ENCODE measurements at places on chromosomes 7 and 10.

DNA sequence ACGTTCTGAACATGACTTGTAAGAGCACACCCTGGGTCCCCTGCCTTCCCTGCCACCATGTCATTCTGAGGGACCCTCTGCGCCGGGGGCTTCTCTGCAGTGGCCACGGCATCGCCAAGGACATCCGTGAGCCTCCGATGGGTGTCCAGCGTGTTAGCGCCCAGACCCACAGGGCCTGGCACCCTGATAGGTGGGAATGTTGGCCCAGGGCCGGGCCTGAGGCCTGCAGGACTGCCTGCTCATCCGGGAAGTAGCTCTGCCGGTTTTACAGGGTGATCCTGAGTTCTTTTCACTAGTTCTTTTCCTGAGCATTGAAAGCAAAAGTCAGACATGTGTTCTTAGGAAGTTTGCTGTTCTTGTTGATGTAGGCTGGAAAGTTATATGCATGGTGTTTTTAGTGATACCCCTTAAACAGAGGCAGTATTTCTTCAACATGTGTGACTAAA is 54.5 kb downstream of the WDR37 start:
- no peak for DNase-seq

- DNase-seq = no peak
Measured at GRCh38 chr7:106613848-106614560, 47.0 kb downstream of the CCDC71L start.

- no peak for DNase-seq
Measured at GRCh38 chr10:30500963-30501504, 67.0 kb downstream of the MAP3K8 start.

- DNase-seq = no peak
Measured at GRCh38 chr10:24306507-24306875, 97.6 kb downstream of the KIAA1217 start.

GRCh38 chr10:132862485-132863420 is 76.8 kb upstream of the NKX6-2 start:
- DNase-seq = no peak

DNA sequence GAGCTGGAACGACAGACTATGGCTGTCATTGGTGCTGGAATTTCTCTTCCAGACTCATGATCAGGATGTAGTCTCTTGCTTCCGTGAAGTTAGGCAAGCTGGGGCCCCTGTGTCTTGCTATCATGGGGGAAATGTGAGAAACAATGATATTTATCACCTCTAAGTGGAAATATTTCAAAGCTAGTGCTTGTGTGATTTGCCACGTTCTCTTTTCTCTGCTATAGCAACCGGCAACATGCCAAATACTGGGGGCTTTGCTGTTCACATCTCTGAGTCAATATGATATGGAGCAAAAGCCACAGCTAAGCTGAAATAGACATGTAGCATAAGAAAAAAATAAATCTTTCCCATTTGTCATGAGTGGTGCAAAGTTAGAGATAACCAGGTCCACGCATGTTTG is 668.2 kb upstream of the IGFBP3 start:
- DNase-seq = no peak

DNA sequence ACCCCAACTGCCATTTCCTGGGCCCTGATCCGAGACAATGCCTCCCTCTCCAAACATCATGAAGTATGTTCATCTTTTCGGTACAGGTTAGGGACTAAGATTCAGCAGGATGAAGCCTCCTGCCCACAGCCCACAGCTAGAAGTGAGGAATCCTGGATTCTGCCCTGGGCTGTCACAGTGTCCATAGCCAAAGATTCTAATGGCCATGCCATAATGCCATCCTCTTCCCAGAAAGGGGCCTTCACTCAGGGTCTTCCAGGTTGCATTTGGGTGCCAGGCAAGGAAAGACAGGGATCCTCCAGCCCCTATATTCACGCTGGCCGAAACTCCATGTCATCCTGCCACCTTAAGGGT is 15.7 kb upstream of the ZMIZ1 start:
- no peak for DNase-seq

DNA sequence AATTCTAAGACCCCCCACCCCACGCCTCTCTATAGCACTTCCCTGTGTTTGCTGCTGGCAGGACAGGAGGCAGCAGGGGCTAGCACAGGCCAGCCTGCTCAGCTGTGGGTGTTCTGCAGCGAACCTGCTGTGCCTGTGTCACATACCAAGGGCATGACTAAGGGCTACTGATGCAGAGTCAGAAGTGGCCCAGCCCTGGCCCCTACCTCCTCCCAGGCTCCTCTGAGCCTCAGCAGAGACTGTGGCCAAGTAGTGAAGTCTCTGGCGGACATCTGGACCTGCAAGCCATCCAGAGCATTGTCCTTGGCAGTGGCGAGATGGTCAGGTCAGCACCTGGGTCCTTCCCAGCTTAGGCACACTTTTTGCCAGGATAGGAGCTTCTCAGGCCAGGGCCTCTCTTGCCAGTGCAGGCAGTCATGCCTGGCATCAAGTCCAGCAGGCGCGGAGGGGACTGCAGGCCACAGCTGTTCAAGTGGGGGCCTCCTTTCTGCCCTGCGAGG is 116.3 kb upstream of the RET start:
- DNase-seq = peak; percentile 59

GRCh38 chr10:13690281-13690825 is 103.6 kb downstream of the PRPF18 start:
- DNase-seq = peak; percentile 95

- DNase-seq = no peak
Measured at GRCh38 chr10:132967540-132967939, 25.2 kb upstream of the CFAP46 start.

- no peak for DNase-seq
Measured at GRCh38 chr7:69193061-69193460, 405.2 kb upstream of the AUTS2 start.

GRCh38 chr7:142478479-142479220 is 220.8 kb upstream of the PRSS58 start:
- peak; percentile 46 for DNase-seq

- DNase-seq = no peak
Measured at GRCh38 chr10:15842556-15843169, 17.6 kb downstream of the MINDY3 start.

DNA sequence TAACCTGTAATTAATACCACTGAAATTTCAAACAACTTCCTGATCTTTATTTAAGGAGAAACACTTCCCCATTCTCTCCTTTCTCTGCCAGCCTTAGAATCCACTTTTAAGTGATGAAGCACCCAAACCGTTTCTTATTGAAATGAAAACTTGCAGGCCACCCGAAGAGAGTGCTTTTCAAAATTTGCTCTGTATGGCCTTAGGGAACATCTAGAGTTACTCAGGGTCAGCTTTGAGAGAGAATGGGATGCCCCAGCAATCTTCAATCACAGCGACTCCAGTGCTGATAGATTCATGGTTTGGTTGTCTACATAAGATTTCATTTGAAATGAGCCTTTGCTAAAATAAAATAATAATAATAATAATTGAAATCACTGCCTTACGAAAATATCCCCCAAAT is 323.1 kb downstream of the PCLO start:
- no peak for DNase-seq

All from mammary epithelial cell (primary cell).